Left ventricle myocardium inferior (tissue), 1 donor: ENCODE measurements at places on chromosomes 12 and 14. TPM values are rescaled to one million over a fixed set of nuclear protein-coding genes. Genes with fewer than 3 reads are reported as not detected.

- H3K4me1 ChIP-seq: no peaks in the 10 kb centered on the region
- no peak overlapping the region for H3K27ac ChIP-seq
- no peak overlapping the region for H3K4me3 ChIP-seq
- DNase-seq: no peak
Measured at GRCh38 chr14:25381498-25381897, 331.6 kb upstream of the STXBP6 start.

DNA sequence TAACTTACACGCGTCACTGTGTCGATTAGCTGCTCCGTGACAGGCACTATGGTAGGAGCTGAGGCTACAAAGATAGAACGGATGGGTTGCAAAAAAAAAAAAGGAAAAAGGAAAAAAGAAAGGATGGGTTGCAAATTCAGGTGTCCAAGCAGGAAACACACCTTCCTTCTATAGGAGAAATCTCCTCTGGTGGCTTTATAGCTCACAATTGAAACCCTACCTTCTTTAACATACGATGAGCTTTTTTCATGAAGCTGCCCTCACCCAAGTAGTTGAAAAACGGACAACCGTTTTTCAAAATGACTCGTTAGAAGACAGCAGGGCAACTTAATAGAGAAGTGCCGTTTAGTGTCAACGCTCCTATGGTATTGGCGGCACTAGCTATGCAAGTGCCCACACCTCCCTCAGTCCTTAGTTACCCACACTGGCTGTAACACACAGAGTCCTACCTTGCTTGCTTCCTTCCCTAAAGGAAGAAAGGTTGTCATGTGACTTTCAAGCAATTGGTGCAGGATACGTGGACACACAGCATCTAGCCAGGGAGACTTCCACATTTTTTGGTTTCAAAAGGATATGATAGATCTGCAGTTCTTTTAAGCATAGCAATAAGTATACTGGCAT lies 682 bp upstream of the TRIP11 start:
- peaks cover 10% of the 10 kb centered on the region for H3K36me3 ChIP-seq
- H3K4me3 ChIP-seq: peak overlapping the region; percentile 82
- peaks cover 59% of the 10 kb centered on the region for H3K4me1 ChIP-seq

The GPRC5D gene
- total RNA-seq: not detected

GRCh38 chr12:18454330-18454729 lies 193.0 kb downstream of the PIK3C2G start:
- H3K4me3 ChIP-seq: no peak overlapping the region
- H3K4me1 ChIP-seq: no peaks in the 10 kb centered on the region
- H3K27me3 ChIP-seq: no peaks in the 10 kb centered on the region
- DNase-seq: no peak

DNA sequence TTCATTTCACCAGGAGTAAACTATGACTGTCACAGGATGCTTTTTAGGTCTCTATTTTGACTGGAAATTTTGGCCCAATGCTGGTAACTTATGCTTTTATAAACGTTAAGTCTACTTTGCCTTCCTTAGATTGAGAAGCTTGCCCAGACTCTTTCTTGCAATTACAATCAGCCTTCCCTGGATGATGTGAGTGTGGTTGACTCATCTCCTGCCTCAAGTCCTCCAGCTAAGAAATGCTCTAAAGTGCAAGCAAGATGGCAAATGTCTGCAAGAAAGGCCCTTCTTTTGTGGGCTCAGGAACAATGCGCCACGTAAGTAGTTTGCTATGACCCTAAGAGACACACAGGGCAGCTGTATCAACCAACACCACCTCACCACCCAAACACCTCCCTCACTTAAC lies 96.9 kb downstream of the SYNE2 start:
- peaks cover 42% of the 10 kb centered on the region for H3K36me3 ChIP-seq
- peaks cover 26% of the 10 kb centered on the region for H3K4me1 ChIP-seq

The RPS6KL1 gene
- total RNA-seq: 20.5 TPM
